ENCODE measurements at places on chromosomes 12 and 14. TPM values are rescaled to one million over a fixed set of nuclear protein-coding genes. Genes with fewer than 3 reads are reported as not detected.

DNA sequence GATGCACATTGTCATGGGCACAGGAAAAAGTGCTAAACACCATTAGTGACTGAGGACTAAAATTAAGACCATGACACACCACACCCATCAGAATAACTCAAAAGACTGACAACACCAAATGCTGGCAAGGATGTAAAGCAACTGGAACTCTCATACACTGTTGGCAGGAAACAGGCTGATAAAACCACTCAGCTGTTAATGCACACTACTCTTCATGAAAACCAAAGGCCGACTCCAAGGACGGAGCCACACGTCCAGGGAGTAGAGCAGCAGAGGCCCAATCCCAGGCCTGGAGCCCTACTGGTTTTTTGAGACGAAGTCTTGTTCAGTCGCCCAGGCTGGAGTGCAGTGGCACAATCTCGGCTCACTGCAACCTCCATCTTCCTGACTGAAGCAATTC is 6.4 kb downstream of the RAD52 start:
- DNase-seq, result no peak

DNA sequence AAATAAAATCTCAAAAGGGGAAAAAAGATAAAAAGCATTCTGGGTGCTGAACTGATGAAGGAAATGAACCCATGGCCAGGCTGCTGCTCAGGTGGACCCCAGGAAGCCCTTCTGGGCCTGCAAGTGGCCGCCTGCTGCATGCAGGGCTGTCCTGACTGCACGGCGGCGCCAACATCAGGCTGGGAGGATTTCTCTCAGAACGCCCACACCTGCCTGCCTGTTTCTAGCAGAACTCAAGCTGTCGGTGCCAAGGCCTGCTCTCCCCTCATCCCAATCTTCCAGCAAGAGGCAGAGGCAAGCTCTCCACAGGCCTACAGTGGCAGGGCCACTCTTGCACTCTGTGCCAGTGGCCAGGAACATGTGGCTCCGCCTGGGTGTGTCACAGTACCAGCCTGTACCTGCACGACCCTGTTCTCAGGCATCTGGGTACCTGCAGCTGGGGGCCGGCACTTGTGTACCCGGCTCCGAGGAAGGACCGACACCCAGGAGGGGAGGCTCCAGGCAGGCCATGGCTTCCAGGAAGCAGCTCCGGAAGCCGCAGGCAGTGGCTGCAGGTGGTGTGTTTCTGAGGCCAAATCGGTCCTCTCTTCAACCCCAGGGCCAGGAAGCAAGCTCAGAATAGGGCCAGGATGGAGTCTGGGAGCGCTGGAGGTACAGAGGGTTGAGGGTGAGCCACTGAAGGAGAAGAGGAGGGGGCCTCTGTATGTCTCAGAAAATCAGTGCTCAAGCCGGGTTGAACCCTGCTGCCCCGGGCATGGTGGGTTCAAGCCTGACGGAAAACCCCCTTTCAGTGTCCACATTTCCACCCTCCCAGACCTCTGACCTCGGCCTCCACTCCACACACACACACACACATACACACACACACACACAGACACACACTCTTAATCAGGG is 2.5 kb upstream of the INF2 start:
- no peak for DNase-seq

DNA sequence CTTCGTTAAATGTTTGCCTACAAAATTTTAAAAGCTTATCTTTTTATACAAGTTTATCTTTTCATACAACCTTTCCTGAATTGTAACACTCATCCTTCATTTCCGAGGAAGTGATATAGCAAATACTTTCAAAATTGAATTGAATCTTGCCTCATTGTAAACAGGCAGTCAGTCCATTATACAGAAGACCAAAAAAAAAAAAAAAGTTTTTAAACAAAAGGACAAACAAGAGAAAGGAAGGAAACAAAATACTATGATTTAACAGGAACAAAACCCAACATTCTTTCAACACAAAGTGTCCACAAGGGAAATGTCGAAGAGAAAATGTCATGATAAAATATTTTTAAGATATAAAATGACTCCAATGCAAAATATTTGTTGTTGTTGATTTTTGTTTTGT is 8.5 kb downstream of the ATF7 start:
- no peak for DNase-seq

DNA sequence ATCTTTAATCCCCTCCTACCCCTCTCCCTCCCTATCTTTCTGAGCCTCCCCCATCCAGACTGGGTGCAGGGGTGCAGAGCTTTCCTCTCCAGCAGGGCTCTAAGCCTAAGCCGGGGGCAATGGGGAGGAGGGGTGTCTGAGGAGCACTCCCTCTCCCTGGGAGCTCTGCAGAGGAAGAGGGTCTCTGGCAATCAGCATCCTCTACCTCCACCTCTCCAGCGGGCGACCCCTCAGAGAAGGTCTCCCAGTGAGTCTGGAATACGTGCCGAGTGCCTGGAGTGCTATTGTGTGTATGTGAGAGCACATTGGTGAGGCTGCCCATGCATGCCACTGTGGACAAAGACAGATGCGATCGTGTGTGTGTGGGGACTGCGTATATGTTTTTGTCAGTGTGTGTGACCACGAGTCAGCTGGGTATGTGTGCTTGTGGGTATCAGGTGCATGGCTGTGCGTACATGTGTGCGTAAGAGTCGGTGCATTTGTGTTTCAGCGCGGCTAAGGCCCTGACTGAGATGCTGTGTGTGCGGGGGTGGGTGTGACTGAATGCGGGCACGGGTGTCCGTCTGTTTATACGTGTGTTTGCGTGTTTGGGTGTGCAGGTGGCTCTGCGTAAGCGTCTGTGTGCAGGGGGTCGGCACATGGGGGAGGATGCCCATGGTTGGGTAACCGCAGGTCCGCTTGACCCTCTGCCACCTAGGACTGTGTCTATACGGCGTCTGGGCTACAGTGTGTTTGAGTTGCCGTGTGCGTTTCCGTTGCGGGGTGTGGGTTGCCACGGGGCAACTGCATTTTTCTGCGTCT is 905 bp upstream of the DLK1 start:
- DNase-seq, result no peak

The PRPH gene
- total RNA-seq, result 0.67 TPM

DNA sequence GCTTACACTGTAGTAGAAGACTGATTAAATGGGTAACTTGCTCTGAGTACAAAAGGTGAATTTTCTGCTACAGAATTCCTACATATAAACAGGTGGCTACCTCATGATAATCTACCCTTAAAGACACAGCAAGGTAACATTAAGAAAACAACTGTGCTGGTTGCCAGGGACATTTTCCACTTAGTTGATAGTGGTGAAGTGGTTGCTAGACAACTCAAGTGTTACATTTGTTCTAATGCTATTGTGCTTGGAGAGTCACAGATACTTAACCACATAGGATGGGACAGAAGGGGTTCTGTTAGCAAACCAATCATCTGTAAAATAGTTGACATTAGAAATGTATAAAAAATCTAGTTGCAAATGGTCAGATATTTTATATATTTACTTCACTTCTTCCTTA is 870.3 kb upstream of the SEL1L start:
- DNase-seq, result no peak

The CAPZA3 gene
- not detected for total RNA-seq

The TUBA1A gene
- total RNA-seq, result 247 TPM

The NPAS3 gene
- 2.6 TPM for total RNA-seq
